ENCODE measurements at places on chromosomes 16 and 17.
A peak's percentile ranks its signal among the peaks of the same experiment; 100 is the strongest.

GRCh38 chr17:28426081-28426519 lies 20.1 kb upstream of the SLC46A1 start:
- H3K4me1 ChIP-seq = no peaks in the 10 kb centered on the region
- peak; percentile 34 for DNase-seq
- peaks cover 16% of the 10 kb centered on the region for H3K27me3 ChIP-seq
- H3K4me3 ChIP-seq = no peak overlapping the region
- H3K27ac ChIP-seq = no peak overlapping the region

- no peaks in the 10 kb centered on the region for H3K4me1 ChIP-seq
- no peaks in the 10 kb centered on the region for H3K36me3 ChIP-seq
- no peak overlapping the region for H3K27ac ChIP-seq
- no peak for DNase-seq
- H3K4me3 ChIP-seq = no peak overlapping the region
These were observed 95.5 kb downstream of the KATNIP start for GRCh38 chr16:27645396-27645795.

DNA sequence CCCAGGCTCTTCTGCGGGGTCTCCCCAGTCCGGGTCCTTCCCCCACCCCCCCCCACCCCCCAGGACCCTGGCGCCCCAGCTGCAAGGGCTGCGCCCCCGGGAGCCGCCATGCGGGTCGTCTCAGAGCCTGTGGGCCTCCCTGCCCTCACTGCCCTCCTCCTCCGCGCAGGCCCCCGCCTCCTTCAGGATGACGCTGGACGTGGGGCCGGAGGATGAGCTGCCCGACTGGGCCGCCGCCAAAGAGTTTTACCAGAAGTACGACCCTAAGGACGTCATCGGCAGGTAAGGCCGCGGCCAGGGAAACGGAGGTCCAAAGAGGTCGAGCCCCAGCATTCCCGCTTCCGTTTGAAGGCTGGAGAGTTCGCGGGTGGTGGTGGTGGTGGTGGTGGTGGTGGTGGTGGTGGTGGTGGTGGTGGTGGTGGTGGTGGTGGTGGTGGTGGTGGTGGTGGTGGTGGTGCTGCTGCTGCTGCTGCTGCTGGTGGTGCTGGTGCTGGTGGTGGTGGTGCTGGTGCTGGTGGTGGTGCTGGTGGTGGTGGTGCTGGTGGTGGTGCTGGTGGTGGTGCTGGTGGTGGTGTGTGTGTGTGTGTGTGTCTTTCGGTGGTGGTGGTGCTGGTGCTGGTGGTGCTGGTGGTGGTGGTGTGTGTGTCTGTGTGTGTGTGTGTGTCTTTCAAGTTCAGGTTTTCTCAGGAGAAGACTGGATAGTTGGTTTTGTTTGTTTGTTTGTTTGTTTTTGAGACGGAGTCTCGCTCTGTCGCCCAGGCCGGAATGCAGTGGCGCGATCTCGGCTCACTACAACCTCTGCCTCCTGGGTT lies 615 bp downstream of the PHKG2 start:
- H3K27ac ChIP-seq = no peak overlapping the region
- DNase-seq = peak; percentile 74
- H3K36me3 ChIP-seq = peaks cover 9% of the 10 kb centered on the region
- H3K4me1 ChIP-seq = peaks cover 10% of the 10 kb centered on the region
- H3K4me3 ChIP-seq = peak overlapping the region; percentile 72

DNA sequence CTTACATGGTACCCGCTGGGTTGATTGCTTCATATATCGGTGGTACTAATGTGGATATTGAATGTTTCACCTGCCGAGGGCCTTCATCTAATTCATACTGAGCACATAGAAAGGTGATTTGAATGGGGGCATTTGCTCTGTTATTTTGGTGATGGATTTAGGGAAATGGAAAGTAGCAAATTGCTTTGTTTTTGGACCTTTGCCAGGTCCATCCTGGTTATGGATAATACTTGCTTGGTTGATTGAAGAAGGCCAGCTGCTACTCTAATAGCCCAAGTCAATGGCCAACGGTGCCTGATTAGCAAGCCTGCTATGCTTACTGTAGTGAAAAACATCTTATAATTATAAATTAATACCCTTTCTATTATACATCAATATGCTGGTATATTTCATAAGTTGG lies 253.6 kb downstream of the CDH13 start:
- H3K36me3 ChIP-seq = no peaks in the 10 kb centered on the region
- DNase-seq = no peak
- H3K4me3 ChIP-seq = no peak overlapping the region
- H3K4me1 ChIP-seq = no peaks in the 10 kb centered on the region
- no peak overlapping the region for H3K27ac ChIP-seq

GRCh38 chr16:48011466-48011865 lies 144.3 kb downstream of the ABCC12 start:
- H3K27me3 ChIP-seq = no peaks in the 10 kb centered on the region
- no peak overlapping the region for H3K27ac ChIP-seq
- H3K4me1 ChIP-seq = no peaks in the 10 kb centered on the region
- no peaks in the 10 kb centered on the region for H3K36me3 ChIP-seq
- no peak for DNase-seq
- no peak overlapping the region for H3K4me3 ChIP-seq

DNA sequence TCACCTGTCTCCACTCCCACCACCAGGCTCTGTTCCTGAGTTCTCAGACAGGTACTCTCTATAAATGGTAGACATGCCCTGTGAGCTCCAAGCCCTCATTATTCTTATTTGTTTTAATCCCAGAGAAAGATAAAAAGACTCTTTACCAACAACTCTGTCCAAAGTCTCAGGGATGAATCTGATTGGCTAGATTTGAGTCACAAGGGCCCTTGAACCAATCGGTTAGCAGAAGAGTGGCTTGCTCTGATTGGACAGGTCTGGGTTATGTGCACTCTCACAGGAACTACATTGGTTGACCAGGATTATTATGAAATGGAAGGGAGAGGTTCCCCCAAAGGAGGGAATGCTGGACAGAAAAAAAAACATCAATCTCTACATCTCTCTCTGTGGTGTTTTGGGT lies 7.5 kb downstream of the COTL1 start:
- H3K36me3 ChIP-seq = no peaks in the 10 kb centered on the region
- H3K27ac ChIP-seq = no peak overlapping the region
- H3K4me1 ChIP-seq = 0 out of 2 replicates have a peak, but pooled peaks cover 2% of the 10 kb centered on the region
- H3K4me3 ChIP-seq = no peak overlapping the region

DNA sequence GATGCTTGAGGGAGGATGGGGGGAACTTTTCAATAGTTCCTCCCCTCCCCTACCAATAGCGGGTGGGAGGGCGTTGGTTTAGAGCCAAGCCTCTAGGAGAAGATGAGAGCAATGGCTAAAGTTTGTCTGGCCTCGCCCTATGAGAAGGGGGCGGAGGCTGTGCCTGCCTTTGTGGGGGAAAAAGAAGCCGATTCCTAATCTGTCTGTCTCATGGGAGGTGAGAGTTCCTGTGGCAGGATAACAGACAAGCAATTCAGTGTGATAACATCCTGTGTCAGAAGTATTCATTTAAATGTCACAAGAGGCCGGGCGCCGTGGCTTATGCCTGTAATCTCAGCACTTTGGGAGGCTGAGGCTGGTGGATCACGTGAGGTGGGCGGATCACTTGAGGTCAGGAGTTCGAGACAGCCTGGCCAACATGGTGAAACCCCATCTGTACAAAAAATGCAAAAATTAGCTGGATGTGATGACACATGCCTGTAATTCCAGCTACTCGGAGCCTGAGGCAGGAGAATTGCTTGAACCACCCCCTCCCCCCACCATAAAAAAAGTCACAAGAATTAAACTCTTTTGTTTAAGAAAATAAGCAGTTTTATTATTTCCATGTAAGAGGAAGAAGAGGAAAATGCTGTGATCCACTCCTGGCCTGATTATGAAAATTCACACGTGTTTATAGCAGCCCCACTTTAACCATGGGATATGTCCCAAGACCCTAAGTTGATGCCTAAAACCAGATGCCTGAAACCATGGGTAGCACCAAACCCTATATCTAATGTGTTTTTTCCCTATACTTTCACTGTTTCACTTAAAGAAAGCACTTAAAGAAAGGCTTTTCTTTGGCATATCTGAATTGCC lies 1.7 kb downstream of the SLFN5 start:
- peak; percentile 91 for DNase-seq
- no peaks in the 10 kb centered on the region for H3K27me3 ChIP-seq
- H3K4me3 ChIP-seq = peak overlapping the region; percentile 98

GRCh38 chr17:66476014-66476413 lies 173.6 kb downstream of the PRKCA start:
- peaks cover 6% of the 10 kb centered on the region for H3K4me1 ChIP-seq
- no peaks in the 10 kb centered on the region for H3K27me3 ChIP-seq
- H3K36me3 ChIP-seq = no peaks in the 10 kb centered on the region
- no peak for DNase-seq
- H3K27ac ChIP-seq = no peak overlapping the region

DNA sequence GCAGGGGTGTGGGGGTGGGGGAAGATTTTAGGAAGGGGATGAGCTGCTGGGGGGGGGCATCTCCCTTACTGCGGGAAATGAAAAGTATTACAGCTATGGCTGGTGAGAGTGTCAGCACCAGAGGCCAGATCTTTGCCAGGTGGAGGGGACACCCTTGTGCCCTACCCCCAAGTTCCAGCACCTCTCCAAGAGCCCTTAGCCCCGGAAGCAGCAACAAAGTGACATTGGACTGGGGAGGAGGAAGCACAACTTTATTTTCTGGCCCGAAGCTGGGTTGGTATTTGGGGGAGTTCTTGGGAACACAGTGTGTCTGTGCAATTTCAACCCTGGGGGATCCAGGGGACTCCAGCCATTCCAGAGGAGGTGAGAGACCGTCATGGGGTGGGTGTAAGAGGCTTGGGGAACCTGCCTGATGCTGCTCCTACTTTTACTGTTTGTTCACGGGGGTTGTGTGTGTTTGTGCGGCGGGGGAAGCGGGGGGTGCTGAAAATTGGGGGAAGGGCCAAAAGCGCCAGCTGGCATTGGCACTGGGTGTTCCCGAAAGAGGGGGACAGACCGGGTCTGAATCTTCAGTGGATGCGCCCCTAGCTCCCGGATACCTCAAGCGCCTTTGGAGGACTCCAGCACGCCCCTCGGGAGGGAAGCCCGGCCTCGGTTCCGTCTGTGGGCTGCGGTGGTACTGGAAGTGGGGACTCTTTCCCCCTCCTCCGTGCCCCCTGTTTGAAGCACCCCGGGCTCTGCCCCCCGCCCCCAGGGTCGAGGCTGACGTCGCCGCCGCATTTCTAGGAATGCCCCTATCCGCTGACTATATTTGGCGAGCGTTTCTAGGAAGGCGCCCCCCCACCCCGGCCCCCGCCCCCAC lies 230.3 kb downstream of the MRTFB start:
- peak overlapping the region; percentile 71 for H3K4me3 ChIP-seq
- H3K36me3 ChIP-seq = no peaks in the 10 kb centered on the region
- DNase-seq = peak; percentile 68

DNA sequence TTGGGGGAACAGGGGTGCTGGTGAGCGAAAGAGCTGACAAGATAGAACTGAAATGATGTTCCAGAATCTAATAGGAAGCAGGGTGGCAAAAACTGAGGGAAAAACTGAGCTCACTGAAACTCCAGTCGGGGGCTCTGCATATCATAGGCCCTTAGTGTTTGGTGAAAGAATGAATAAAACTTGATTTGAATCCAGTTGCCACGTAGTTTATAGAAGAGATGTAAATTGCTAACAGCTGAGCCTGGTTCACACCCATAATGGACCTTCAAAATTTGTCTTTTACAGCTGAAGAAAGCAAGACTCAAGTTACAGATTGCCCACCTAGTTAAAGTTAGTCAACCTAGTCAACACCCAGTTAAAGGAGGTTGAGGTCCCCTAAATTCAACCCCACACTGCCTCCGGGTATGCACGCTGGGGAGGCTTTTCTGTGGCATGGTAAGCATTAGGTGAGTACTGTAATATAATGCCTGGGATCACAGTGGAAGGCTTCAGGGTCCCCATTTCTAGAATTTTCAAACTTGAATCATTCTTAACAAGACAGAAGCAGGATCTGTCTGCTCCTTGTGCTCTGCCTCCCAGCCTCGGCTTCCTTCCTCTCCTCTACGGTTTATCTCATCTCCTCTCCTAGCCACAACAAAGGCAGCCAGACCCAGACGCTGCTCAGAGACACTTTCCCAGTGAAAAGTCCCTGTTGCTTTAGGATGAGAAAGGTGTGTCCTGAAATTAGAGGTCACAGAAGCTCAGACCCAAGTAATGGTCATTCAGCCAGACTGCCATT lies 26.9 kb upstream of the SUPT4H1 start:
- H3K27me3 ChIP-seq = no peaks in the 10 kb centered on the region
- H3K4me1 ChIP-seq = no peaks in the 10 kb centered on the region
- no peak overlapping the region for H3K4me3 ChIP-seq
- no peaks in the 10 kb centered on the region for H3K36me3 ChIP-seq
- no peak for DNase-seq

GRCh38 chr17:79041723-79042420 lies 17.9 kb downstream of the C1QTNF1 start:
- H3K36me3 ChIP-seq = no peaks in the 10 kb centered on the region
- peak overlapping the region; percentile 44 for H3K27ac ChIP-seq
- H3K27me3 ChIP-seq = no peaks in the 10 kb centered on the region
- H3K4me3 ChIP-seq = no peak overlapping the region
- peak; percentile 58 for DNase-seq
- peaks cover 22% of the 10 kb centered on the region for H3K4me1 ChIP-seq

DNA sequence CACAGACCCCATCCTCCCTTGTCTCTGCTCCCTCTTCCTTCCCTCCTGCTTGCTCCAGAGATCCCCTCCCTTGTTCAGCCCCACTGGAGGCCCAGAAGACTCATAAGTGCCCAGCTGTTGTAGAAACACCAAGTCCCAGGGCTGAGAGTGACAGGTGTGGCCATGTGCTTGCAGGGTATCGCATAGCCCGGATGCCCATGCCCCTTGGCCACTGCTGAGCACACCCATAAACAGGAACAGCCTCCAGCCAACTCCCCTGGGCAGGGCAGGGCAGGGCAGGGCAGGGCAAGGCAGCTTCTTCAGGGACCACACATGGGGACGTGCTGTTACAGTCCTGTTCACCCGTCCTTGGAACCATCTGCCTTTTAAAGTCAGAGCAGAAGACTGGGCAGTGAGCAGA lies 2.0 kb downstream of the CACNG1 start:
- H3K27me3 ChIP-seq = peaks cover 10% of the 10 kb centered on the region
- H3K27ac ChIP-seq = no peak overlapping the region
- H3K36me3 ChIP-seq = no peaks in the 10 kb centered on the region
- no peaks in the 10 kb centered on the region for H3K4me1 ChIP-seq
- no peak for DNase-seq

GRCh38 chr17:27430882-27431491 lies 25.3 kb upstream of the KSR1 start:
- no peak overlapping the region for H3K27ac ChIP-seq
- H3K4me3 ChIP-seq = no peak overlapping the region
- no peaks in the 10 kb centered on the region for H3K27me3 ChIP-seq
- DNase-seq = peak; percentile 59
- no peaks in the 10 kb centered on the region for H3K36me3 ChIP-seq

GRCh38 chr16:19555938-19556771 lies 652 bp downstream of the VPS35L start:
- H3K4me3 ChIP-seq = peak overlapping the region; percentile 93
- DNase-seq = peak; percentile 49
- H3K36me3 ChIP-seq = peaks cover 8% of the 10 kb centered on the region

Measured in GM23248 (cell line).